RWPE1 (cell line): ENCODE measurements at places on chromosomes 5 and 9.

- peak; percentile 61 for DNase-seq
Observed at GRCh38 chr9:107213080-107213479, 70.0 kb upstream of the RAD23B start.

DNA sequence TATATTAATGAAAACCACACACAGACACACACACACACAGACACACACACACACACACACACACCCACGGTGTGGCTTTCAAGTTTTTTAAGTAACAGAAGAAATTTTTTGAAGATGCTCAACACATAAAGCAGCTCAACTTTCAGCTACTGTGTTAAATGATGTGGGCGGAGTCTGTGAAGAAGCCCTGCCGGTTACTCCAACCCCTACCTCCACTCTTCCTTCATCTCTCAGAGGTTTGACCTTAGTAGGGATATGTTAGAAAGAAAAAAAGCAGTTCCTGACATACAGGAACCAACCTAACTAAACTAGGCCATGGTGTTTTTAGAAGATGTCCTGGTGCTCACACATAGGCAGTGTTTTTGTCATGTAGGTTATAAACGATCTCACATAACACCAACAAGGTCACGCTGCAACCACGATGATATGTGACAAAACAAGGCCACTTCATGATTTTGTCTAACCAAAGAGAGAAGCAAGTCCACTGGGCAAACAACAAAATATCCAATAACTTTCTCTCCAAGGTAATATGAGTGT, 112.8 kb downstream of the EMB start:
- DNase-seq, result no peak

- DNase-seq, result no peak
Observed at GRCh38 chr5:117188211-117188610, 613.6 kb upstream of the SEMA6A start.

GRCh38 chr5:9877488-9877887, 247.3 kb upstream of the TAS2R1 start:
- DNase-seq, result no peak

DNA sequence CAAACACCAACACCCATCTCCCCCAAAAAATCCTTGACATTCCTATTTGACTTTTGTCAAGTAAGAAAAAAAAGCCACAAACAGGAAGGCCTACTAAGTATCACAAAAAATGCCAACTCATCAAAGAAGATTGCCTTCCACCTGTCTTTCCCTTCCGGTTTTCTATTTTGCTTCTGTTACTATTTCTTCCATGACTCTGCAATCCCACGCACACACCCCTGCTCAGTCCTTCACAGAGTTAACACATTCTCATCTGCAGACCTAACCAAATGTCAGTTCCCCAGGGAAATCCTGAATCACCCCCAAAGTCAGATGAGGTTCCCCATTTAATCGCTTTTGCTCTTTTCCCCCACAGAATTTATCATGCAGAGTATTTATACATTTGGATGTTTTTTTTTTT, 15.1 kb downstream of the LPAR1 start:
- DNase-seq, result no peak

- DNase-seq, result peak; percentile 69
Observed at GRCh38 chr9:131008909-131009618, at the start of gene LAMC3. TSS of gene LAMC3 (plus strand) at chr9:131009174. CDS start at chr9:131009215, 41 bp downstream.

- DNase-seq, result peak; percentile 58
Observed at GRCh38 chr9:69173497-69173890, 583 bp upstream of the TJP2 start.

DNA sequence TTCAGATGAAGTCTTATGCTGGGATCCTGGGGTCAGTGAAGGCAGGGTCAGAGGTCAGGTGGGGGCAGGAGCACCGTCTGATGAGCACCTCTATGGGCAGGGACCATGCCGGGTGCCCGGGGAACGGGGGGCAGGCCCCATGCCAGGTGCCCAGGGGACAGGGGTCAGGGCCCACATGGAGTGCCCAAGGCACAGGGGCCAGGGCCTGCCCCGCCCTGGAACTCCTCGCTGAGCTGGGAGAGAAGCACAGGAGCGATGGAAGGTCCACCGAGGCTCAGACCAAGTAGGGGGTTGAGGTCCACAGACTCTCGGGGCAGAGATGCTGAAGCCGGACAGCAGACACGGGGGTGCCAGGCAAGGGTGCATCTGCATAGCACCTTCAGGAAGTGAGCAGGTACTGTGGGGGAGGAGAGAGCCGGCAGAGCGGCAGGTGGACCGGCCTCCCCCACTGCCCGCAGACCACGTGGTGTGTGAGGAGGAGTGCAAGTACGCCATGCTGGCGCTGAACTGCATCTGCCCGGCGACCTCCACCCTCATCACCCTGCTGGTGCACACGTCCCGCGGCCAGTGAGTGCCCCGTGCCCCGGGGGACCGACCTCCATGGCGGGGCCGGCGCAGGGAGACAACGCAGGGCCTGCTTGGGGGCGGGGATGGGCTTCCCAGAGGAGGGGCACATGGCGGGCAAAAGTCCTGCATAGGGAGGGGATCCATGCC, 67.7 kb downstream of the KCNT1 start:
- DNase-seq, result no peak

- no peak for DNase-seq
Observed at GRCh38 chr9:132806306-132806705, 71.8 kb downstream of the AK8 start.

GRCh38 chr5:138138949-138139780, at the start of gene NME5:
TSS of gene NME5 (minus strand) at chr5:138139428. CDS start at chr5:138138780, 648 bp downstream.
- DNase-seq, result no peak

DNA sequence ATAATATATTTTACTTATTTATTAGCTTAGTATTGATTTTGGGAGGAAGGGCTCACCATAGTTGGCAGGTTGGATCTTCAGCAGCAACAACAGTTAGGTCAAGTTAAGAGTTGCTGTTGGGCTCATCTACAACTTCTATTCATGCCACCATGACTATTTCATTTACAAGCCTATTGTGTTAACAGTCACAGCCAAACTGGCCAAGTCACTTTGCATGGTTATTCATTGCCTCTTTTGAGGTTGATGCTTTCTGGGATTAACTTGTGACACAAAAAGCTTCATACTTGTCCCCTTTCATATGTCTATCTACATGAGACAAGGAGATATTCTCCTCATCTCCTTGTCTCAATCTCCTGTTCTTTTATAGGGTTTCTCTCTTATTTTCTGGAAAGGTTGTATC, 98.3 kb downstream of the WDR70 start:
- no peak for DNase-seq

- no peak for DNase-seq
Observed at GRCh38 chr9:15086156-15086763, 176.0 kb upstream of the FREM1 start.

- no peak for DNase-seq
Observed at GRCh38 chr9:107447834-107448233, 41.7 kb downstream of the KLF4 start.

GRCh38 chr9:136140966-136141365, 22.3 kb upstream of the TMEM250 start:
- no peak for DNase-seq

DNA sequence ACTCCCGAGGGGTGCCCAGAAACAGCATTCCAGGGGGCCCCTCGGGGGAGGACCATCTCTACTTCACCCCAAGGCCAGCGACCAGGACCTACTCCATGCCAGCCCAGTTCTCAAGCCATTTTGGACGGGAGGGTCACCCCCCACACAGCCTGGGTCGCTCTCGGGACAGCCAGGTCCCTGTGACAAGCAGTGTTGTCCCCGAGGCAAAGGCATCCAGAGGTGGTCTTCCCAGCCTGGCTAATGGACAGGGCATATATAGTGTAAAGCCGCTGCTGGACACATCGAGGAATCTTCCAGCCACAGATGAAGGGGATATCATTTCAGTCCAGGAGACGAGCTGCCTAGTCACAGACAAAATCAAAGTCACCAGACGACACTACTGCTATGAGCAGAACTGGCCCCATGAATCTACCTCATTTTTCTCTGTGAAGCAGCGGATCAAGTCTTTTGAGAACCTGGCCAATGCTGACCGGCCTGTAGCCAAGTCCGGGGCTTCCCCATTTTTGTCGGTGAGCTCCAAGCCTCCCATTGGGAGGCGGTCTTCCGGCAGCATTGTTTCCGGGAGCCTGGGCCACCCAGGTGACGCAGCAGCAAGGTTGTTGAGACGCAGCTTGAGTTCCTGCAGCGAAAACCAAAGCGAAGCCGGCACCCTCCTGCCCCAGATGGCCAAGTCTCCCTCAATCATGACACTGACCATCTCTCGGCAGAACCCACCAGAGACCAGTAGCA, 83.9 kb downstream of the GOLPH3 start:
- DNase-seq, result no peak

GRCh38 chr5:59317023-59317773, 576.3 kb downstream of the PDE4D start:
- peak; percentile 16 for DNase-seq

DNA sequence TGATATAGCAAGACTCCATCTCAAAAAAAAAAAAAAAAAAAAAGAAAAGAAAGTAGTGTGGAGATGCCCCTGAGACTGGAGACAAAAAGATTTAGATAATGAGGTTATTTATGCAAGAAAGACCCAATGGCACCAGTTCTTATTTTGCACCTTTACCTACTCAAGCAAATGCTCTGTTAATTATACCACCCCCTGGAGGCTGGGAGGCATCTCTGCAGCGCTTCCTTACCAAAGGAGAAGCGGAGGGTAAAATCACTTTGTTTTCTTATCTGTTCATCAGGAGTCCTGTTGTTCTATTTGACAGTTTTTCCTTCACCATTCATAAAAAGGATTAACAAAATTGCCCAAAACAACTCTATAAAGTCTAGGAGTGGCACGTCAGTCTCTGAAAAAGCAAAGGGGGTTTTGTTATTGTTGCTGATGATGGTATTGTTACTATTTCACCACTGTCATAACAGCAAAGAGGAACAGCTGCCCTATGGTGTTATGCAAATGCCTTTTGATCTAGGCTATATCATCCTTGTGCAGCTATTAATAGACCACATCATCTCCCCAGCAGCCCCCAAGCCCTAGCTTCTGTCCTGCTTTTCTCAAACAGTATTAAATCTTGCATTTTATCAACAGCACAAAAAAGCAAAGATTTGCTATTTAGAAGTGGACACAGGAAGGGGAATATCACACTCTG, 174.0 kb downstream of the PALM2AKAP2 start:
- DNase-seq, result no peak

- DNase-seq, result no peak
Observed at GRCh38 chr9:33049680-33050361, 24.7 kb downstream of the DNAJA1 start.

DNA sequence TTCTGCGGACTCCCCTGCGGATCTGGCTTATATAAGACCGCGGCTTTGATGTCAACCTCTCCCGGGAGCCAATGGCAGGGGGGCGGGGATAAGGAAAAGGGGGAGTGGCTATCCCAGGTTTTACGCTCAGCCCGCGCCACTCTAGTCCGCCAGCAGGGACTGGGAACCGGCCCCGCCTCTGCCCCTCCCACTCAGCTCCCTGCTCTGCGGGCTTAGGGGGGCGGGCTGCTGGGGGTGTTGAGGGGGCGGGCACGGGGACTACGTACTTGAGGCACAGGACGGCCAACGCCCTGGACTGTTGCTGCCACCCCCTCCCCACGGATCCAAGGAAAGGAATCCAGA, at the start of gene HAND1:
Gene HAND1 (minus strand): TSS at position 4 of the 342 bp plus-strand sequence. CDS start 219 bp downstream, outside the sequence.
- DNase-seq, result peak; percentile 82

DNA sequence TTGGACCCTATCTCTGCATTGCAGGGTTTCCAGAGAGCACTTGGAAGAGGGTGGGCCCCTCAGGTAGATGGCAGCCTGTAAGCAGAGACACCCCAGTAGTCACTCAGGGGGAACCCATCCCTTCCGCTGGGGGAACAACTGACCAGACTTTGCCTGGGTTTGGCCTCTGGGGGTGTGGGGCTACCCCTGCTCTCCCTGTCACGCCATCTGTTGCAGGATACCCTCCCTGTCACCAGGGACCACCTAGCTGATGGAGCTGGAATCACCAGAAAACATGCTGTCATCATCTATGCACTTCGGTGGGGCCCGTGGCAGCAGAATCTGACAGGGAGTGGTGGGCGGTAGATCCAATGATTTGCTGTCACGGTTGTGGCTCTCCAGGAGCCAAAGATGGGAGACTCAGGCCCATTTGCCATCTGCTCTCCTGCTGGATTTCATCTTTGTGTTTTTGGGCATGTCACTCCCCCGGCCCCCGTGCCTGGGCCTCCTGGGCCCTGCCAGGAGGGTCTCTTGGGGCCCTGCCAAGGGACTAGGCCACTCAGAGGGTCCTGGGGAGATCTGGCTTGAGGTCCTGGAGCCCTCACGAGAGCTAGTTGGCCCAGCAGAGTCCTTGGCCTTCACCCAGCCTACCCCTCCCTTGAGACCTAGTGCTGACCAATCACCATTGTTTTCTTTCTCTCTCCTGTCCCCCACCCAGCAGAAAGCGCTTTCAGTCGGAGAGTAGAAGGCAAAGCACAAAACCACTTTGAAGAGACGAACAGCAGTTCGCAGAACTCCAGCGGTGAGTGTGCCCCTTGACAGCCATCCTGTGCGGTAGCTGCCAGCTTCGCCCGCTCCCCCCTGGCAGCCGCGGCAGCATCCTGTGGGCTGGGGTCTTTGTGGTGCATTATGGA, 45.9 kb downstream of the AMBP start:
- DNase-seq, result no peak

- DNase-seq, result no peak
Observed at GRCh38 chr9:6782981-6783380, 25.2 kb downstream of the KDM4C start.

DNA sequence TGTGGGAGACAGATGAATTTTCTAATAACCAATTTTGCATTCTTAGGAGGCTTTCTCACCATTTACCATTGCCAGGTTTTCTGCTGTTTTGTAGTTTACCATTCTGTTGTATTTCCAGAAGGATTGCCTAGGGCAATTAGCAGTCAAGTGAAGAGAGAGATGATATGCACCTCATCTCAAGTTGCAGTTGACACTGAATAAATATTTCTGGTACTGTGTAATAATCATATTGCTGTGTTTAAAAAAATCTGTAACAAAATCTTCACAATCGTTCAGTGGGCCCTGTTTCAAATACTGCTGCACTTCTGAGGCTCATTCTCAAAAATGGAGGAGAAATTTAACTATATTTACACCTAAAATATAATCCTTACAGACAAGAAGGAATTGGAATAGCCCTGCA, 706.1 kb upstream of the PTPRD start:
- DNase-seq, result no peak

DNA sequence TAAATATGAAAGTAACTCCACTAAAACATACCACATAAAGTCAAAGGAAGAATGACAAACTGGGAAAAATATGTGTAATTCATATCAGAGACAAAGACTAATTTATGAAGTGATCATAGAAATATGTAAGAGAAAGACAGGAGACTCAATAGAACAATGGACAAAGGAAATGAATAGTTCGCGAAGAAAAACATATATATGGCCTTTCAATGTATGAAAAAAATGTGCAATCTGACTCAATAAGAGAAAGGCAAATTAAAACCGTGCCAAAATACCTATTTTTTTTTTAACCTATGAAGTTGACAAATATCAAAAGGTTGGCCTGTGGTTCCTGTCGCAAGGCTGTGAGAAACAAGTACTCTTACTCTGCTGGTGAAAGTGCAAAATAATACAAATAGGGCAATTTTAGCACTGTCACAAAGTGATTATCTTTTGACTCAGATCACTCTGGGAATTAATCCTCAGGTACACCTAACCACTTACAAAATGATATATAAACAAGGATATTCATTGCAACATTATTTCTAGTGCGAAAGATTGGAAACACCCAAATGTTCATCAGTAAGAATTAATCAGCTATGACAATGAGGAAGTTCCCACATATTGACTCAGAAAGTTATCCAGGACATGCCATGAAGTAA, 3.7 kb downstream of the C9 start:
- peak; percentile 38 for DNase-seq

- DNase-seq, result no peak
Observed at GRCh38 chr5:66633754-66634153, 37.6 kb downstream of the MAST4 start.

GRCh38 chr5:171272996-171273970, 35.8 kb upstream of the TLX3 start:
- DNase-seq, result no peak

GRCh38 chr5:16870878-16871277, 65.2 kb downstream of the MYO10 start:
- DNase-seq, result no peak
